ENCODE measurements at places on chromosomes 1 and 21.
A peak's percentile ranks its signal among the peaks of the same experiment; 100 is the strongest.

DNA sequence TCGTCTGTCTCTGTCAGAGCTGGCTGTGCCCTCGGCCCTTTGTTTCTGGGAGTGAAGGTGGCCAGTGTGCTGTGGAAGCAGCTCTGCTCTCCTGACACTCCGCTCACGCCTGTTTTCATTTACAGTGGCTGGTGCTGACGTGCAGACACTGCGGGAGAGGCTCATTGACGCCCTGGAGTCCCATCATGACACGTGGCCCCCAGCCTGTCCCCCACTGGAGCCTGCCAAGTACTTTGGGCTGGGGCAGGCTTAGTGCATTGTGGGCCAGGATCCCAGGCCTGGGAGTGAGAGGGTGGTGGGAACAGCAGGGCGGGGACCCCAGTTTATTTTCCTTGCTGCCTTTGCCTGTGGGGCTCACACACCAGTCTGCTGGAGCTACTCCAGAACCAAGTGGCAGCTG is 21.1 kb downstream of the QSOX1 start:
- no peak for DNase-seq

GRCh38 chr1:66947267-66947666 is 22.5 kb downstream of the MIER1 start:
- no peak for DNase-seq

DNA sequence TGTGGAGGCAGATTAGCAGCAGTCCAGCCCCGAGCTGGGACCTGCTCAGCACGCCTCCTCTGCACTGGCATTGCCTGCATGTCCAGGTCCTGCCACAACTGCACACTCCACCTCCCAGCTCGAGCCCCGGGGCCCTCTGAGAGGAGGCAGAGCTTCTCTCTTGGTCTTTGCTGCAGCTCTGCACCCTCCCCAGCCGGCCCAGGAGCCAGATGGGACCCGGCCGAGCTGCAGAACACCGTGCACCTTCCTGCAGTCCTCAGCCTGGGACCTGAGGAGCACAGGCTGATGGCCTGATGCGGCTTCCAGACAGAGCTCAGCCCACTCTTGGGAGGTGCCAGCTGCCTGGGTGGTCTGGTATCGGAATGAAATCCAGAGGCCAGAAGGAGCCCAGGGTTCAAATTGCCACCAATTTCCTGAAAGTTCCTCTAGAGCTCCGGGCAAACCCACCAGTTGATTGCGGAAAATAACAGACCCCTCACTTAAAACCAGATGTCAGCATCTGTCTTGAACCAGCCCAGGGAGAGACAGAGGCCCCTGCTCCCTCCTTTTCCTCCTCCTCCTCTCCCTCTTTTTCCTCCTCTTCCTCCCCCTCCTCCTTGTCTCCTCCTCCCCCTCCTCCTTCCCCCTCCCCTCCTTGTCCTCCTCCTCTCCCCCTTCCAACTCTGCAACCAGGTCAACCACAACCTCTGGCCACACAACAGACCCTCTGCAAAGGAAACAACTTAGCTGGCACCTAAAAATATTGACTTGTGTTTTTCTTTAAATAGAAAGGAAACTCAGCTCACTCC is 10.6 kb upstream of the SPSB1 start:
- DNase-seq = no peak

DNA sequence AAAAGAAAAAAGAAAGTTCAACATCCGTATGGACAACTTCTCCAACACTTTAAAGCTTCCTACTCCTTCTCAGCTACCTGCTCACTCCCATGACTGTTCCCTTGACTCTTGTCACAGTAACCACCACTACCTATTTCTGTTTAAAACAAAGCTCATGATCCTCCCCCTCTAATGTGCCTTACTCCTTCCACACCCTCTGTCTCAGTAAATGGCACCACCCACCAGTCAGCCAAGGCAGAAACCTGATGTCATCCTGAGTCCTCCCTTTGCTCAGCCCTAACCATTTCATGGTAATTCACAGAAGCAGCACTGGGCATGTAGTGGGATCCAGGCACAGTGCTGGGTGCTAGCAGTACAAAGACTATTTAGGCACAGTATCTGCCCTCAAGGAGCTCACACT is 63.0 kb upstream of the PPM1J start:
- DNase-seq = no peak

DNA sequence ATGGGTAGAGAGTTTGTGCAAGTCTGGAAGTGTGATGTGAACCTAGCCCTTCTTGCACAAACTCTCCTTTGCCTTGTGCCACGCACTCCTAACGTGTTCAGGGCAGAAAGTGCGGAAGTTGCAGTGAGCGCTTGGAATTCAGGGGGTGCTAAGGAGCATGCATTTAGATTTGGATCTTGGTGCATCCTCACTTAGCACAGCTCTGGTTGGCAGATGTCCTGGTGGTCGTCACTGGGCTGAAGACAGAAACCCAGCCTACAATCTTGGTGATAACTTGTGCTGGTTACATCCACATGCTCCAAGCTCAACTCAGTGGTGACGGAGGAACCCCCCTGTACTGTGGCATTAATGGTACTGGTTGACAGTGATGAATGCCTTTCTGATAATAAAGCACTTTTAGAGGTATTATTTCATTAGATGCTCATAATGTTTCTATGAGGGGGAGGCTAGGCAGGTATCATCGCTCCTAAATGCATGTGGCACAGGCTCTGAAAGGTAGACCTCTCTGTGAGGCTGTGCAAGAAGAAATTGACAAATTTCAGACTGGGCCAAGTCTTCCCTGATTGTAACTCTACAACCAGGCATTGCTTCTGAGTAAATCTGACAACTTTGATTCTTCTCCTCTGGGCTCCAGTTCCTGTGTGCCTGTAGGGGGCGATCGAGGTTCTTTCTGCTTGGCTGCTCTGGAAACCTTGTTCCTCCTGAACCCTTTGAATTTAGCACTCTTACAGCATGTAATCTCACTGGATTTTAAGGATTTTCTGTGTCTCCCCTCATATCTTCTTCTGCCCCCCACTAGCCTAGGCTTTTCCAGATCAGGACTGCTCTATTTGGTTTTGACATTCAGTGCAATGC is 40.6 kb downstream of the MAPKAPK2 start:
- DNase-seq = peak; percentile 64

DNA sequence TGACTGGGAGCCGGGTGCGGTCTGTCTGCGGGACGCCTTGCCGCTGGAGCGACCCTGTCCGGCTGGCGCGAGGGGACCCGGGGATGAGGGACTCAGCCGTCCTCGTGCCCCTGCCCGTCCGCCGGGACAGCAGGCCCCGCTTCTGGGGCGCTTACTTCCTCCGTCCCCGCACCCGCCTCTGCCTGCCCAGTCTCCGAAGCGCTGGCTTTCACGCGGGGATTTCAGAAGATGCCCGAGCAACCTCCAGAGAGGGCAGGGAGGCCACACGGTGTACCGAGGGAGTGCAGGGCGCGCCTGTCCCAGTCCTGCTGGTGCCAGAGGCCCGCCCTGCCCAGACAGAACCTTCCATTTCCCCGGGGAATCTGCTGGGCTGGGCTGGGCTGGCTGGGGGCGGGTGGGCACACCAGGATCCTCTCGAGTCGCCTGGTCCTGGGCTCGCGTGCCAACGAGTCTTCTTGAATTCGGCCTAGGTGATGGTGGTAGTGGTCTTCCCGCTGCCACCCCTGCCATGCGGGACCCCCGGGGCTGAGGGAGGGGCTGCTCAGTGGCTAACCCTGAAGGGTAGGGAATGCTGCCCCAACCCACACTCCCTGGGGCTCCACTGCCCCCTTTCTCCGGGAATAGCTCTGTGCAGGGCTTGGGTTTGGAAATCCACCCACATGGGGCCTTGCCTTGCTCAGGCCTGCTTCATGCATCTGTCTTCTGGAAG is 2.5 kb upstream of the TRPM2 start:
- DNase-seq = no peak

DNA sequence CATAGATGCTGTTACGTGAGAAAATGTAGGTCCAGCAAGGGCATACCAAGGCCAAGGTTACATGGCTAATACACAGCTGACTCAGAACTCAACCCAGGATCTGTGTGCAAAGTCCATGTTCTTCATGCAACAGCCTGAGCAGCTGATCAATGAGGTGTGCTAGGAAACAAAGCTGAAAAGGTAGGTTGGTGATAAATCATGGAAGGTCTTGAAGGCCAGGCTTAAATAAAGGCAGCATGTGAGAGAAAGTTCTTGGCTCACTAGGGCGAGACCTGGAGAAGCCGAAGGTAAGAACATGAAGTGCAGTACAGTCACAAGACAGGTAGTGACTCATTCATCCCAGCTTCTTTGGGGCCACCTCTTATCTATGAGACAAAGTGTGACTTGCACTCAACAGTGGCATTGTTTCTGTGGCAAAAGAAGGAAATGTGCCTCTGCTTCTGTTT is 33.4 kb downstream of the TLR5 start:
- DNase-seq = no peak

DNA sequence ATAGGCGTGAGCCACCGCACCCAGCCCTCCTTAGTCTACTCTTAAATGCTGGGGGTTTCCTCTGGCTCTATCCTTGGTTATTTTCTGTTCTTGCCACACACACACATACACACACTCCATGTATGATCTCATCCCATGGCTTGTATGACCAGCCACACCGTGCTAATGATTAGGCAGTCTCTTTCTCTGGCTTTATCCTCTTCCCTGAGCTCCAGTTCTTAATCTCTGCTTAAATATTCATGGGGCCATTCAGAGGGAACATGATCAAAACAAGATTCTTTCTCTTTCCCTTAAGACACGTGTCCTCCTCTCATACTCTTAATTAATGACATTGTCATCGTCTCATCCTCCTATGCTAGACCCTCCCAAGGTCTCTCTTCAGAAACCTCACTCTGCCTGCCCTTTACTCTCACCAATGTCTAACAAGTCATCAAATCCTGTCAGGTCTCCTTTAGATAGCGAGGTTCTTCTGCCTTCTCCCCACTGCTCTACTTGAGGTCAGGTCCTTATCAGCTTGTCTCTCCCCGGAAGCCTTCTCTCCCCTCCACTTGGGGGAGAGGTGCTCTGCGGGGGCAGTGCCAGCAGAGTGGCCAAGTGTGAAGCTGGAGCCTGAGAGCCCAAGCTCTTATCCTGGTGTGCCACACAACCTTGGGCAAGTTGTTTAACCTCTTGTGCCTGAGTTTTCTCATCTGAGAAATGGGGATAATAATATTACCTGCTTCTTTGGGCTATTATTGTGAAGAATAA is 83.0 kb upstream of the GNG12 start:
- no peak for DNase-seq

GRCh38 chr1:45065083-45065482 is 53.0 kb downstream of the UROD start:
- DNase-seq = no peak

GRCh38 chr1:82704966-82705365 is 904.2 kb downstream of the ADGRL2 start:
- DNase-seq = no peak

- no peak for DNase-seq
Observed at GRCh38 chr1:53475664-53476063, 16.5 kb downstream of the DMRTB1 start.

GRCh38 chr1:25031966-25032667 is 102.0 kb upstream of the RUNX3 start:
- DNase-seq = peak; percentile 27

GRCh38 chr1:118914379-118915161 is 73.6 kb downstream of the TBX15 start:
- DNase-seq = no peak

GRCh38 chr1:182292193-182292741 is 99.3 kb downstream of the GLUL start:
- DNase-seq = no peak

GRCh38 chr21:30233228-30234020 is 17.5 kb upstream of the CLDN8 start:
- no peak for DNase-seq

GRCh38 chr1:245091818-245092637 is 62.8 kb upstream of the KIF26B start:
- no peak for DNase-seq
